Anterior cingulate cortex (tissue), 58 donors: ENCODE measurements at places on chromosomes 1 and 21.
A peak's percentile ranks its signal among the peaks of the same experiment; 100 is the strongest.

DNA sequence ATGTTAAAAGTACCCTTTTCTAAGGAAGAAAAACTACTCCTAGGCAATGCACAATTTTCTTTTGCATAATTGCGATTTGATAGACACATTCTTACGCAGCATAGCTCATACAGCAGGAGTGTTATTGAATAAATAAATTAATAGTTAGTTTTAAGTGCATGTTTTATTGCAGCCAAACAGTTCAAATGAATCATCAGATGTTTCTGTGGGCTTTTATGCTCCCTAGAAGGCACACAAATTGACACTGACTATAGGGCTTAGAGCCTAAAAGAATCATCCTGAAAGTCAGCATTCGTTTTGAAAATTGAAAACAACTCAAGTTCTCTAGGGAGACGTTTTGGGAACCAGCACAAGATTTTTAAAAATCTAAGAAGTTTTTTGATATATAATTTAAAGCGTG, 411.9 kb downstream of the HLX start:
- no peak for DNase-seq

DNA sequence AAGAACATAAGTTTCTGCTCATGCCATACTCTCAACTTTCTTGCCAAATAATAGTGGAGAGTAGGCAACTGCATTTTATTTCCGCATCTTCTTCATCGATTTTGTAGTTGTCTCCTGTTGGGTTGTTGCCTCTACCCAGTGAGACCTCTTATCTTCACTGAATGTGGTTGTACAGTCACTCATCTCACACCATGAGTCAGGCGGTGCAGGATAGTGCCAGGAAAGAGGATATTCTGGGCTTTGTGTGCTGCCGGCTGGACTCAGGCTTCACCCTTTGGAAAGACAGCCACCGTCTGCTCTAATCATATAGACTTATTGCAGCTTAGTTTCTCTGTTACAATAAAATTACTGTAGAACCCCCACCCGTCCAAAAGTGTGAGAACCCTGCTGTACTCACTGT, 154.3 kb upstream of the USP24 start:
- DNase-seq, result no peak

DNA sequence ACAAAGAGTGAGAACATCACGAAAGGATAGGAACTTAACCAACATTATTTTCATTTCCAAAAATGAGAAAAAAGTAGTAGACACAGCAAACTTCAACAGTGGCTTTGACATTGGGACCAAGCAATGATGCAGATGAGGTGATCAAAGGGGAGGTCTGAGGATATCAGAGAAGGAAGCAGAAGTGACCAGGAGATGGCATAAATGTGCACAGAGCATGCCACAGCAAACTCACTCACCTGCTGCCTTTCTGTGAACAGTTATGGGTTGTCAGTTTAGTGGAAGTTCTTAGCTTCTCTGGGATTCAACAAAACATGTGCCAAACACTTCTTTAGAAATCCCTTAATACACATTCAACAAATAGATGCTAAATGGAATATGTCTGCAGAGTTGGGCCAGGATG, 290.1 kb downstream of the PLPP3 start:
- no peak for DNase-seq

GRCh38 chr1:184329962-184330868, 56.6 kb upstream of the C1orf21 start:
- DNase-seq, result no peak

DNA sequence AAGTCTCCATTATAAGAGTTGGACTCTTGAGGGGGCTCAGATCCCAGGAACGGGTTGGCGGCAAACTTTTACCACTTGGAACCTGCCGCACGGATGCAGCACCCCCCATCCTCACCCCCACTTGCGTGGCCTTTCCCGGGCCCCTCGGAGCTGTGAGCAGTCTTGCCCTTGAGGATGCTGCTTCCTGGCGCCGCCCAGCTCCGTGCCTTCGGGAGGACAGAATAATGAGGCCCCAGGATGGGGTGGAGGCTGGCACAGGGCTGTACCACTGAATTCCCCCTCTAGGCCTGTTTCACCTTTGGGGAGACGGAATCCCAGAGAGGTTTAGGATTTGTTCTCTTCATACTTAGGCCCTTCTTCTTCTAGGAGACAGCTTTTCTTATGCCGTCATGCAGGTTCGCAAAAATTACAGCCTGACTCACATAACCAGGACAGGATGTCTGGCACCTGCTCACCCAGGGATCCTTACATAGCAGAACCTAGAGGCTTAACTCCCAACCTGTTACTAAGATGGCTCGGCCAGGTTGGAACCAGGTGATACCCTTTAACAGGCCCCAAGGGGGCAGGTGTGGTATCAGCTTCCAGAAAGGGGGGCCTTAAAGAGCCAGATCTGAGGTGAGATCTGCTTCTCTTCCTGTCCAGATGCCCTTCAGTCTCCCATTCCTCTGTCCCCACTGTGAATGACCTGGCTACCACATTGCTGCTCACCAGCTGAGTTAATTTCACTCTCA, 1.5 kb downstream of the TRNP1 start:
- peak; percentile 6 for DNase-seq

- no peak for DNase-seq
Observed at GRCh38 chr1:41583658-41584547, 99.4 kb upstream of the EDN2 start.

GRCh38 chr1:48659801-48660200, 116.9 kb downstream of the BEND5 start:
- no peak for DNase-seq

DNA sequence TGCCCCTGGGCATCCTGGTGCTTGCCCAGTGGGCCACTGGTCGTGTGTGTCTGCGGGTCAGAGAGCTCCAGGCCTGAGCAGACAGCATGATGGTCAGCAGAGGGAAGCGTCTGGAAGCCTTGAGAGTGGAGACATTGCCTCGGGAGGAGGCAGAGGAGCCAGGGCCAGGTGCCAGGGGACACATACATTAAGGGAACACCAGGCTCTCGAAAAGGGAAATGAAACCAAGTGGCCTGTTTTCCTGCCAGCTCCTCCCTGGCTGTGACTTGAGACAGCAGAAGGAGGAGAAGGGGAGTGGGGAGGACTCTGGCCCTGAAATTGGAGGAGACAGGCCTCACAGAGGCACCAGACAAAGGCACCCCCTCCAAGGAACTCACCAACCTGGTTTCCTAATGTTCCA, 62.4 kb upstream of the LRP8 start:
- DNase-seq, result no peak

GRCh38 chr1:21721295-21721985, 52.3 kb upstream of the RAP1GAP start:
- DNase-seq, result no peak

DNA sequence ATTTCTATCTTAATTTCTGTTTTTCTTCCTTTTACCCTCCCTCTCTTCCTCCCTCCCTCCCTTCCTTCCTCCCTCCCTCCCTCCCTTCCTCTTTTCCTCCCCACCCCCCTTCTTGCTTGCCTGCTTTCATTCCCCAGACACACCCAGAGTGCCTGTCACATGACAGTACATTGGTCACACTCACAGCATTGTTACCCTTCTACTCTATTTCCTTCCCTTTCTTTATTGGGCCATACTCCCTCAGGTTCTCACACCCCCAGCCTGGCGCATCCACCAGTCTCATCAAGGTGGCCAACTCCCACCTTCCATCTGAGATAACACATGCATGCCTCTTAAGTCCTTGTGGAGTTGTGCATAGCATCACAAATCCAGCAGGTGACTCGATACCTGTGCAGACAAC, 10.9 kb downstream of the TMPRSS3 start:
- DNase-seq, result no peak

DNA sequence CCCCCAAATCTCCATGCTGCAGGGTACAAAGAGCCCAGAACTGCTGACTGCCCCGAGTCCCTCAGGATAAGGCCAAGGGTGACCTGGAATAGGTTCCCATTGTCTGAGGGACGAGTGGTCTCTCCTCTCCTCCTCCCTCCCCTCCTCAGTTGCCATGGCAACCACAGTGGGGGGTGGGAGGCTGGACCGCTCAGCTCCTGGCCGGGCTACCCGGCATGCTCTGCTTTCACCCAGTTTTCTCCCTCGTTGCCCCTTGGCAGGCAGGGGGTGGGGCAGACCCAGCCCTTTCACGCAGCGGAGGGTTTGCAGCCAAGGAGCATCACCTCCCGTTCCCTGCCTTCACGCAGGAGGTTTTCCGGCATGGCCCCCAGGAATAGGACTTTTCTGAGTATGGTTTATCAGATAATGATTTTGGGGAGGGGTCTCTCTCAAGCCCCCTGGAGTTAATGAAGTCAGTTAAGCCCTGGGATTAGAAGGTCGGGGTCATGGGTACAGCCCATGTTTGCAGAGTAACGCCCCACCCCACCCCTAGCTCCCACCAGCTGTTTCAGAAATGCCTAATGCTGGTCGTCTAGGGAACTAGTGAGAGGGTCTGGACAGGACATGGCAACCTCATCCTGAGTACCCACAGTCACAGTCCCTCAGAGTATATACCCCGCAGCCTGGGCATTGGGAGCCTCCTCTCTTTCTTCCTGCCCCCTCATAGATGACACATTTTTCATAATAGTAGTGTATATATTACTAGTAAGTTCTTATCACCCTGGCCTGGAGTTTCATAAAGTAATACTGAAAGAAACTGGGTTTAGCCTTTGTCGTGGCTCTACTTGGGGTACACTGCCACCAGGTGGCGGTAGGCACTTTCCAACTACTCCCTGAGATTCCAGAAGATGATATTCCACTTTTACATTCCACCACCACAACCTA, 20.7 kb downstream of the C1QB start:
- DNase-seq, result peak; percentile 41

GRCh38 chr1:234244482-234244881, 128.8 kb upstream of the COA6 start:
- DNase-seq, result no peak

- no peak for DNase-seq
Observed at GRCh38 chr21:15121655-15122120, 56.9 kb upstream of the NRIP1 start.

- no peak for DNase-seq
Observed at GRCh38 chr1:100750005-100750885, 30.7 kb downstream of the VCAM1 start.

GRCh38 chr1:39818482-39818881, 29.8 kb upstream of the BMP8B start:
- DNase-seq, result no peak

- DNase-seq, result no peak
Observed at GRCh38 chr1:178938101-178938958, 67.5 kb upstream of the ANGPTL1 start.

GRCh38 chr1:81369833-81370232, 430.9 kb upstream of the ADGRL2 start:
- no peak for DNase-seq

DNA sequence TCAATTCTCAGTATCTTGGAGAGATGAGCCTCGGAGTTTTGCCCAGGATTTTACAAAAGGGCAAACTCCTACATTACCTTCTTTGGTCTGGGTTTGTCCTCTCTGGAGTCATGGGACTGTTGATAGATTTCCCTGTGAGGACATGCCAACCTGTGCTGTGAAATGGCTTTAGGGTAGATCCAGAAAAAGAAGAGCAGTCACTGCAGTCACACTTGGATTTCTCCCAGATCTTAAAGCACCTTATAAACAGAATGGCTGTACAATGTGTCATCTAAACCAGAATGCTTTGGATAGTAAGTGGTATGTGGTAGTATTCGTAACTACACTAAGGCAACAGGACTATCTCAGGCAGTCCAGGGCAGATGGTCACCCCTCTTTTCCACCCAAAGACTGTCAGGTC, 1.9 kb upstream of the CSRP1 start:
- DNase-seq, result no peak

DNA sequence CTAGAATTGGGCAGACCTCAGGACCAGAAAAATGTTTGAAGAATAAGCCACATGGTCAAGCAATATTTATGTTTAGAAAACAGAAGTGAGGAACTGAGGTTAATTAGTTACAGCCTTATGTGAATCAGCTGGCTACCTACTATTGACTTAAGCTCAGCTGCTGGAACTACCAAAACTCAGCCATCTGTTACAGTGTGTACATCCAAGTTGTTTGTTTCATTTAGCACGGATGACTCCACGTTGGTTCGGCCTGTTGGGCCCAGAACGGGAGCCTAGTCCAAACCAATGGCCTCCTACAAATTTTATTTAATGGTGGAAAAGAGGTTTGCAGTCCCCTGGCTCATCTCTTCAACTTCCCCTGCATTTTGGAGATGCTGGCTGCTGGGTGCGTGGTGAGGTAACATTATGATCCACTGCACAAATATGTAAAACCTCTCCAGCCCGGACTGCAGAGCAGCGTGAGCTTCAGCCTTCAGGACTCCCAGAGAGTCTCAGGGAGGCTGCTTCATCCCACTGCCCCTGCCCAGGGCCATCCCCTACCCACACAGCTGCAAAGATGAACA, 143.4 kb downstream of the ZZZ3 start:
- no peak for DNase-seq

GRCh38 chr1:30749691-30750583, 7.6 kb downstream of the LAPTM5 start:
- DNase-seq, result no peak

DNA sequence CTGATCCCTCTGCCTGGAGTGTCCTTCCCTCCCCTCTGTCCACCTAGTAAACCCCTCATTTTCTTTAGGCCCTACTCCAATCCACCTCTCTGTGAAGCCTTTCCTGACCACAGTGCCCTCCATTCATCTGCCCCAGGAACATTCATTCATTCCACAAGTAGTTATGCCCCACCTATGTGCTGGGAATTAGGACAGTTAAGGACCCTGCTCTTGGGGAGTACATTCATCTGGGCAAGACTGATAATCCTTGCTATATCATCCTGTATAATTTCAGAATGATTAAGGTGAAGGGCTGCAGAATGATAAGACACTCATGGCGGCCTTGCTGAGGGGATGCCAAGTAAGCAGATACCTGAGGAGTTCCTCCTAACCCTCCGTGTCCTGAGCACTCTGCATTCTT, 10.3 kb upstream of the FAM20B start:
- DNase-seq, result no peak
